Activated naive CD8-positive, alpha-beta T cell treated with anti-CD3 and anti-CD28 coated beads for 36 hours (primary cell): ENCODE measurements at places on chromosomes 12 and 14. TPM values are rescaled to one million over a fixed set of nuclear protein-coding genes. Genes with fewer than 3 reads are reported as not detected.

PIWIL1 gene
- total RNA-seq, result not detected

MANSC1 gene
- 0.76 TPM for total RNA-seq

DNA sequence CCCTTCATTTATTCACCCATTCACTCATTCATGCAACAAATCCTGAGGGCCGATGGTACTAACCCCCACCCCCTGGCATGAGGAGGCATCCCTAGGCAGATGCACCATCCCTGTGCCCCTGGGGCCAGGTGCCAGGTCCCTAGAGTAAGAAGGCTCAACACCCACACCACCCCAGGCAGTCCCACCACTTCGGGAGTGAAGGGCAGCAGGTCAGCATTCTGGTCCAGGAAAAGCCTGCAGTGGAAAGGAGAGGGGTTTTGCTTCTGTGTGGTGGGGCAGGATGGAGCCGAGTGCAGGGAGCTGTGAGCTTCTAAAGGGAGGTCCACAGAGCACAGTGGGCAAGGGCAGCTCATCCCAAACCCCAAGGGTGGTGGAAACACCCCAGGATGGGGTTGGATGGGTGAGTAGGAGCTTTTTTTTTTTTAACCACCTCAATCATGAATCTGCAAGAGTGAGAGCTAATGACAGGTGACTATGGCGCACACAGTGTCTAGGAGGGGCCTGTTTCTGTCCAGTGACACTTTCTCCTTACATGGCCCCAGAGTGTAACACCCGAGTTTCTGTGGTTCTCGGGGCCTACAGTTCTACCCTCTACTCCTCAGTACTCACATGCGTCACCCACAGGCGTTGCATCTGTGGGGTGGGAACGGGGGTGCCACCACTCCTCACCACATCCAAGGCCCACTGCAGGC lies 414.3 kb downstream of the TMEM121 start:
- no peaks in the 10 kb centered on the region for H3K4me1 ChIP-seq
- peaks cover 3% of the 10 kb centered on the region for H3K36me3 ChIP-seq
- no peak overlapping the region for H3K4me3 ChIP-seq
- H3K27ac ChIP-seq, result no peak overlapping the region
- no peaks in the 10 kb centered on the region for H3K27me3 ChIP-seq

DNA sequence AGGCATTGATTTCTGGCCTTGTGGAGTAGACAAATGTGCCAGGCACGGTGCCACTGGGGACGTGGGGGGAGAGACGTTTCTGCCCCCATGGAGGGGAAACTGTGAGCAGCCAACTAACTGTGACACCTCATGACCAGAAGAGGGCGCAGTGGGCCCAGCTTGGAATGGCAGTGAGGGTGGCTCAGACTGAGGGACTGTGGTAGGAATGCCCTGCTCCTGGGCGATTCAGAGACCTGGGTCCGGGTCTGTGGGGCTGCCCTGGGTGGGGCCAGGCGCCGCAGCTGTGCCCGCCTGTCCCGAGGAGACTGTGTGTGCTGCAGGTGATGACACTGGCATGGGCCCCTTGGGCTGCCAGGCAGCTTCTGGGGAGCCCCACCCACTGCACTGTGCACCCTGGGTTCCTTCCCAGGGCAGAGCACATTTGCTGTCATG lies 60.6 kb downstream of the SLC25A47 start:
- H3K27me3 ChIP-seq, result no peaks in the 10 kb centered on the region
- H3K27ac ChIP-seq, result no peak overlapping the region
- H3K36me3 ChIP-seq, result no peaks in the 10 kb centered on the region
- peaks cover 7% of the 10 kb centered on the region for H3K4me1 ChIP-seq

GRCh38 chr12:130625201-130625600 lies 90.9 kb downstream of the RIMBP2 start:
- no peak overlapping the region for H3K4me3 ChIP-seq
- no peak overlapping the region for H3K27ac ChIP-seq
- DNase-seq, result no peak
- H3K36me3 ChIP-seq, result no peaks in the 10 kb centered on the region
- peaks cover 8% of the 10 kb centered on the region for H3K27me3 ChIP-seq
- no peaks in the 10 kb centered on the region for H3K4me1 ChIP-seq

DNA sequence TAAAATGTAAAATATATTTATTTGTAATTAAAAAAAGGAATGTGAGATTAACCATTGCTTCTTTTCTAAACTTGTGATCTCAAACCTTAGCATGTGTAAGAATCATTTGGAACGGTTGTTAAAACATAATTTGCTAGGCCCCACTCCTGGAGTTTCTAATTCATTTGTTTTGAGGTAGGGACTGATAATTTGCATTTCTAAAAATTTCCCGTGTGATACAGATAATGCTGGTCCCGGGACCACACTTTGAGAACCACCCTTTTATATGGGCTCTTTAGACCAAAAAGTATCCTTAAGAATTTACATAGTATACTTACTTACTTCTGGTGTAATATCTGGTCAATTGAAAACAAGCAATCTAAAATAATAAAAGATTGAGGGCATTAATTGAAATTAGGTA lies 10.9 kb upstream of the SYT10 start:
- H3K4me1 ChIP-seq, result no peaks in the 10 kb centered on the region
- no peak for DNase-seq
- no peak overlapping the region for H3K4me3 ChIP-seq
- no peak overlapping the region for H3K27ac ChIP-seq
- no peaks in the 10 kb centered on the region for H3K27me3 ChIP-seq

- no peak overlapping the region for H3K27ac ChIP-seq
- H3K4me1 ChIP-seq, result no peaks in the 10 kb centered on the region
- no peak overlapping the region for H3K4me3 ChIP-seq
- peaks cover 21% of the 10 kb centered on the region for H3K27me3 ChIP-seq
- no peaks in the 10 kb centered on the region for H3K36me3 ChIP-seq
Observed at GRCh38 chr14:100893760-100894159, 9.8 kb downstream of the RTL1 start.

GRCh38 chr12:92058664-92059063 lies 87.0 kb downstream of the BTG1 start:
- H3K4me3 ChIP-seq, result no peak overlapping the region
- H3K4me1 ChIP-seq, result peaks cover 76% of the 10 kb centered on the region
- DNase-seq, result no peak

GRCh38 chr12:131965073-131965472 lies 15.3 kb downstream of the EP400 start:
- H3K27me3 ChIP-seq, result no peaks in the 10 kb centered on the region
- no peak overlapping the region for H3K27ac ChIP-seq
- no peak for DNase-seq
- peaks cover 22% of the 10 kb centered on the region for H3K36me3 ChIP-seq
- H3K4me1 ChIP-seq, result peaks cover 42% of the 10 kb centered on the region
